Femur (tissue), 1 donor: ENCODE measurements at places on chromosomes 3 and 15.

GRCh38 chr3:48709051-48709461, 8.0 kb downstream of the IP6K2 start:
- DNase-seq = no peak

GRCh38 chr3:38268522-38268921, 2.9 kb downstream of the SLC22A13 start:
- no peak for DNase-seq

DNA sequence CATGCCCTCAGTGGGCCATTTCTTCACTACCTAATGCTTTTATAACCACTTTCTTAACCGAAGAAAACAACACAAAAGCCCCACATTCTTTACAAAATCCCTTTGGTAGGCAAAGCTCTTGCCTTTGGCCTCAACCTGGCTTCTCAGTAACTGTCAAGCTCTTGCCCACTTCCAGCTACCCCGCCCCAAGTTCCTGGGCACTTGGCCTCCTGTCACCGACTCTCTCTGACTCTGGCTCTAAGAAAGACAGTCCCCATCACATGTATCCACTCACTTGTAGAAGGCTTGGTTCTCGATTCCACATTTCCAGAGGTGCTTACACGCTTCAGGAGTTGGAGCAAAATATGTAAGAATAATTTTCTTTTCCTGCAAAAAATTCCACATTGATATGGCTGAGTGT, 61.1 kb downstream of the WDR76 start:
- DNase-seq = peak; percentile 5

DNA sequence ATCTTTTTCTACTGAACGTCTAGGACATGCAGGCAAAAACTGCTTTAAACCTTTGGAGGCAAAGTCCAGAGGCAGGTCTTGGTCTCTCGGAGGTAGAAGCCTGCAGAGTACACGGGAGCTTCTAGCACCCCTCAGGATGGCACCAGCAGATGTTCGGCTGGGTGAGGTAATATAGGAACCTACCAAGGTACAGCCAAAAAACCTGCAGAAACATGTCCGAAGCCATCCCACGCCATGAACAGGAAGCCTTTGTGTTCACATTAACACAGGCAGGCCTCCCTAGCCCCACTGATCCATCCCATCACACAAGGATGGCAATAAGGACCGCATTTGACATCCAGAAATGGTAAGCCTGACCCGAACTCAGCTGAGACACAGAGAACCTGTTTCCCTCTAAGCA, 157.9 kb upstream of the HES1 start:
- DNase-seq = no peak

DNA sequence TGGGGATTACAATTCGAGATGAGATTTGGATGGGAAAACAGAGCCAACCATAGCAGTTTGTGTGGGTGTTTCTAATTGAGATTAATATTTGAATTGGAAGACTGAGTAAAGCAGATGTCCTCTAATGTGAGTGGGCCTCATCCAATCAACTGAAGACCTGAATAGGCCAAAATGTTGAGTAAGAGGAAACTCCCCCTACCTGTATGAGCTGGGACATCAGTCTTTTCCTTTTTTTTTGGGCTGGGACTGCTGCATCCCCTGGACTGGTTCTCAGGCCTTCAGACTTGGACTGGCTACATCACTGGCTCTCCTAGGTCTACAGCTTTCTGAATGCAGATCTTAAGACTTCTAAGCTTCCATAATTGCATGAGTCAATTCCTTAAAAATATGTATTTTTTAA, 144.1 kb downstream of the CD47 start:
- no peak for DNase-seq

DNA sequence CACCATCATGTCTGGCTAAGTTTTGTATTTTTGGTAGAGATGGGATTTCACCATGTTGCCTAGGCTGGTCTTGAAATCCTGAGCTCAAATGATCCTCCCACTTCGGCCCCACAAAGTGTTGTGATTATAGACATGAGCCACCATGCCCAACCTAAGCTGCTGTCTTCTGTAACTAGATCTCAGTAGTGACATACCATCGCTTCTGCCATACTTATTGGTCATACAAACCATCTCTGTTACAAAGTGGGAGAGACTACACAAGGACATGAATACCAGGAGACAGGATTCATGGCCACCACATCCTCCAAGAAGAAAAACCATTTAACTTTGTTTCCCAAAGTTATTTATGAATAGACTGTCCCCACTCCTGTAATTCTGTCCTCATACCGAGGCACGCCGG, 81.3 kb downstream of the SMAD6 start:
- DNase-seq = no peak

- no peak for DNase-seq
These were observed 47.0 kb downstream of the PSMD6 start for GRCh38 chr3:63976161-63976871.

- DNase-seq = no peak
These were observed 979 bp upstream of the ZNF621 start for GRCh38 chr3:40523781-40524180.

DNA sequence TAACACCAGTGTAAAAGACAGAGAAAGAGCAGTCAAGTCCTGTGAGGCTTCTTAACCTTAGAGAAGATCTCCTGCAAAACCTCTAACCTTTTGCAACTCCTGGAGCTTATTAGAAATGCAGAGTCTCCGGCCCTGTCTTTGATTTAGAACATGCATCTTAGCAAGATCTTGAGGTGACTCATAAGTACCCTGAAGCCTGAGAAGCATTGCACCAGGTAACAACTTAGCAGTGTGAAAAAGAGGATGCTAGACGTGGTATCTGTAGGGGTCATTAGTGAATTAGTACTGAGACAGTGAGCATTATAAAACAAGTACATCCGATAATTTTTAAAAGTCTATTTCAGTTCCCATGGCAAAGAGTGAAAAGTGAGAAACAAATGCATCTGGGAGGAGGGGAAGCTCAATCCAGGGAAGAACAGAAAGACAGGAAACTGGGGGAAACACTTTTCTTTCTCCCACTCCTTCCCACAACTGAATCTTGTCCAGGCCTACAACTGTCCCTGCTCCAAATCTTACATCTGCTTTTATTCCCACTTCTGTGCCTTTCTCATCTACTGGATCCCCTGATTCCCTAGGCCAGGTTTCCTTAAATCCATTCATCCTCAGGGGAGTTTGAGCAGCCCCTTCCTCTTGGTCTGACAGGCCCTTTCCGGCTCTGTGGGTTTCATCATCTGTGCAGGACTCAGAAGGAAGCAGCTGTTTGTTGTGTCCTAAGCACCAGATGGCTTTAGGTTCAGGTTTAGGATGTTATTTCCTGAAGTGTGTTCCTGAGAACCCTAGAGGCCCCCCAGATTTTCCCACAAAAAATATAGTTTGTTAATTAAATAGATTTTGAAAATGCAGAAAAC, 128.1 kb upstream of the IL12A start:
- peak; percentile 55 for DNase-seq

- no peak for DNase-seq
These were observed 577.9 kb upstream of the EPHA6 start for GRCh38 chr3:96236522-96236921.

- no peak for DNase-seq
These were observed 21.8 kb upstream of the POU1F1 start for GRCh38 chr3:87298111-87298718.

GRCh38 chr3:132254076-132254755, 63.0 kb upstream of the ACP3 start:
- DNase-seq = no peak

DNA sequence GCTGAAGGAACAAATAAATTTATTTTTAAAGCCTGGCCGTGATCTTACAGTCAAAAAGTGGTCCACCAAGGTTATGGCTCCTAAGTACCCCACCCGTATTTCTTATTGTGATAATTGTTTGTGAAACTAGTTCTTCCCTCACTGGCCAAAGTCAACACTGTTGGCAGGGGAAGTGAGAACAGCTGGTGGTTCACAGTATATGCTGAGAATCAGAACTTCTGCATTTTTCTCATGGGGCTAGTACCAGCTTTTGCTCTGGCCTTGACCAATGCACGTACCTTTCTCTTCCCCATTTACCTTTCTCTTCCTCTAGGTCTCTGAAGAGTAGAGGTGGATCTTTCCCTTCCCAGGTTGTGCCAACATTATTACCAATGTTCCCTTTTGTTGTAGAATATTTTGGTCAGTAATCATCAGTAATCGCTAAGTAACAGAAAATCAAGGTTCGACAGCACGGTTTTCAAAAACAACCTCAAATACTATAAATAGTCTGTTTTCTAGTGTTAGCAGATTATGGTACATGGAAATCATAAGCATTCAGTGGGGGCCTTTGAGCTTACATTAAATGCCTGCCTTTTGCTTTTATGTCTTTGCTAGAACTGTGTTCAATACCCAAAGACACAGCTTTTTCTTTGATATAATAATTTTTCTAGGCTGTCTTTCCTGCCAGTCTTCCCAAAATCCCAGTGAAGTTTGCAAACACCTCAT, 268.0 kb downstream of the LPP start:
- peak; percentile 60 for DNase-seq

DNA sequence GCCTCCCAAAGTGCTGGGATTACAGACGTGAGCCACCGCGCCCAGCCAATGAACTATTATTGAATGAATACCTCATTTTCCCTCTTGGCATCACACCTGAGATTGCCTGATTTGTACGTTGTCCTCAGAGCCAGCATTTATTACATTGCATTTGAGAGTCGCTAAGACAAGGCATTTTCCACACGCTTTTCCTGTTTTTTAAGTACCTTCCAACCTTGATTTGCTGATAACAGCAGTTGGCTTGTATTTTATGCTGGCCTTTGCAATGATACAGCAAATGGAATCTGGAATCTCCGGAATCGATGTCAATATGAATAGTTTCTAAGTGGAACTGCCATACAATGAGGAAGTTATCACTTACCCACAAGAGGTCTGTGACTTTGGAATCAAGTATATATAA, 15.7 kb upstream of the CNBP start:
- DNase-seq = no peak

- DNase-seq = no peak
These were observed 64.4 kb upstream of the CRTC3 start for GRCh38 chr15:90465140-90465929.

DNA sequence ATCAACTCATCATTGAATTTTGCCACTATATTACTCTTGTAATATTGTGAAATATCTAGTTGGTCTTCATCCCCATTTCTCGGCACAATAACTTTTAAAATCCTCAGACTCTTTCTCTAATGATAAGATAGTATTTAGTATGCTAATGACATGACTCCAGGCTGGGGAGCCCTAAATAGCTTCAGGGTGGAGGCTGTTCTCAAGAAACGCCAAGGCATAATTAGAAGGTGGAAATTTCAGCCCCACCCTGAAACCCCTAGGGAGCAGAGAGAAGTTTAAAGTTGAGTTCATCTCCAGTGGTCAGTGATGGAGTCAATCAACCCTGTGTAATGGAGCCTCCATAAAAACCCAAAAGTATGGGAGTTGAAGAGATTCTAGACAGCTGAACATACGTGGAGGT, 81.1 kb upstream of the SERPINI2 start:
- no peak for DNase-seq

DNA sequence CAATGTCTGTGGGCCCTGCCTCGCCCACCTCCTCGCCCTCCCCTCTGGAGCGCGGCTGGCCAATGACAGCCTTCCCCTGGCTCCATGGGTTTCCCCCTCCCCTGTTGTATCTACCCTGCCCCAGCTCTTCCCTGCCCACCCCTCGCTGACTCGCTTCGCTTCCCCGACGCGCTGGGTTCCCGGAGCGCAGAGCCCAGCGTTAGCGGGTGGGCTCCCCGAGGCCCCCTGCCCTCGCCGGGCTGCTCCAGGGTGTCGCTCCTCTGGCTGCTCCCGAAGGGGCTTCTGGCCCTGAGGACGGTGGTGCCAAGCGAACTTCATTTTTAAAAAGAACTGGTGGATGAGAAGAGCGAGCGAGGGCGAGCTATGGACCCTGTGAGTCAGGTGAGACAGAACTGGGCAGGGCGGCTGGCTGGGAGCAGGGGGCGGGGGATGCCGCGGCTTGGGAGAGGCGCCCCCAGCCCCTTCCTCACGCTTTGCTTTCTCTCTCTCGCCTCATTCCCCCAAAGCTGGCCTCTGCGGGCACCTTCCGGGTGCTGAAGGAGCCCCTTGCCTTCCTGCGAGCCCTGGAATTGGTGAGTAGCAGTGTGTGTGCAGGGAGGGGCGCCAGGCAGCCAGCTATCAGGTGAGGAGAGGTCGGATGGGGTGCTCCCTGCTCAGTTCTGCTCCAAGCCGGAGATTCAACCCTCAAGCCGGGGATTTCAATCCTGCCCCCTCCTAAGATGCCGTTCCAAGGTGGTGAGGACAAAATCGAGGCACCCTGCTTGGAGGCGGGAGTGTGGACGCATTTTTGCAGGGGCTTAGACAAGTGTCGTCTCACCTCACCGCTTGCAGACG, at the start of gene SYNPR:
Gene SYNPR, plus strand, starts transcription at position 138 of the 834 bp plus-strand sequence.
- no peak for DNase-seq

- no peak for DNase-seq
These were observed 406.4 kb upstream of the NPAP1 start for GRCh38 chr15:24269166-24269571.

DNA sequence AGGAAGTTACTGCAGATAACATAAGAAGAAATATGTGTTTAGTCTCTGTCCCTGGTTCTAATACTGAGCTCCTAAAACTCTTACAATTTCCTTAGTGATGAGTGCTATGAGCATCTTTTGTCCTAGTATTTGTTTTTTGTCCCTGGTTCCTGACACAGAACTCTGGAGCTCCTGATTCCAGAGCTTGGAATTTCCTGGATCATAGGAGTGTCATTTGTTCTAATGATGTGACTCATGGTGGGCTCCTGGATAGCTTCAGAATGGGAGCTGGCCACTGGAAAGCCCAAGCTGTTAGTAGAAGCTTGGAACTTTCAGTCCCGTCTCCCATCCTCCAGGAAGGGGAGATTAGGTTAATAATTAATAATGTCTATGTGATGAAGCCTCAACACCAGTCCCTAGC, 98.2 kb downstream of the CNTN6 start:
- no peak for DNase-seq

DNA sequence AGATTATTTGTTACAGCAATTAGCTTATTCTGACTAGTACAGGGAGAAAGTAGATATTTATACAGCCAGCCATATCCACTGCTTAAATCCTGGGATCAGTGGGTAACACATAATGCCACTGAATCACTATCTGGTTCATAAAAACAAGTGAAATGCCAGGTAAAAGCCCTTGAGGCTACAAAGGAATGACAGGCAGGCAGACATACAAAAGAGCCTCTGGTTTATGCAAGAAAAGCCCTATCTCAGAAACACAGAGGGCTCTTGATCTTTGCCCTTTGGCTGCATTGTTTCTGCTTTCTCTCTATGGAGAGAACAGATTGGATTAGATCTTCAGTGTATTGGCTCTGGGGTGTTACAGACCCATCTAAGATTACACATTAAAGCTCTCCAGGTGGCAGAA, 115.4 kb upstream of the GADL1 start:
- no peak for DNase-seq

GRCh38 chr3:86420990-86421739, 569.8 kb downstream of the VGLL3 start:
- no peak for DNase-seq
